GM03348 (cell line): ENCODE measurements at places on chromosomes 11 and 22.
A peak's percentile ranks its signal among the peaks of the same experiment; 100 is the strongest.

- no peak for DNase-seq
Observed at GRCh38 chr11:62705413-62705812, 1.8 kb downstream of the BSCL2 start.

DNA sequence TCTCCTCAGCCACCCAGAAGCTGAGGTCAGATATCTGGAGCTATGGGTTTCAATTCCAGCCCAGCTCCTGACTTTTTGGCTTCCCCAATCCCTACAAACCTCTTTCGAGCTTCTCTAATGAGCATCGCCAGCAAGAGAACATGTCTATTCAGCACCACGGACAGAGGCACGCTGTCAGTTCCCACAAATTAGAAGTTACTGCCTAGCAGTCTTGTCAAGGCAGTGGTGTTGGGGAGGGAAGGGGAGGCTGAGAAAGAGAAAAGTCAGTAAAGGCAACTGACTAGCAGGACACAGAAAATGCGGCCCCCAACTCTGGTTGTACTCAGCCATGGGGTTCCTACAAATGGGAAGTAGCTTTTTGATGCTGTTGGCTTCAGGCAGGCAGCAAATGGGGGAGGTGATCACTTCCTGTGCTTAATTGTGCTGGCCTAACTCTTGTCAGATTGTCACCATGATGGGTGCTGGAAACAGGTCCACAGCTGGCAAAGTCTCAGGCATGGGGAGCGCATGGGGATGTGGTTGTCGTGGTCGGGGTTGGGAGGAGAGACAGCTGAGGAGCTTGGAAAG, 205.9 kb downstream of the ST3GAL4 start:
- peak; percentile 75 for DNase-seq

DNA sequence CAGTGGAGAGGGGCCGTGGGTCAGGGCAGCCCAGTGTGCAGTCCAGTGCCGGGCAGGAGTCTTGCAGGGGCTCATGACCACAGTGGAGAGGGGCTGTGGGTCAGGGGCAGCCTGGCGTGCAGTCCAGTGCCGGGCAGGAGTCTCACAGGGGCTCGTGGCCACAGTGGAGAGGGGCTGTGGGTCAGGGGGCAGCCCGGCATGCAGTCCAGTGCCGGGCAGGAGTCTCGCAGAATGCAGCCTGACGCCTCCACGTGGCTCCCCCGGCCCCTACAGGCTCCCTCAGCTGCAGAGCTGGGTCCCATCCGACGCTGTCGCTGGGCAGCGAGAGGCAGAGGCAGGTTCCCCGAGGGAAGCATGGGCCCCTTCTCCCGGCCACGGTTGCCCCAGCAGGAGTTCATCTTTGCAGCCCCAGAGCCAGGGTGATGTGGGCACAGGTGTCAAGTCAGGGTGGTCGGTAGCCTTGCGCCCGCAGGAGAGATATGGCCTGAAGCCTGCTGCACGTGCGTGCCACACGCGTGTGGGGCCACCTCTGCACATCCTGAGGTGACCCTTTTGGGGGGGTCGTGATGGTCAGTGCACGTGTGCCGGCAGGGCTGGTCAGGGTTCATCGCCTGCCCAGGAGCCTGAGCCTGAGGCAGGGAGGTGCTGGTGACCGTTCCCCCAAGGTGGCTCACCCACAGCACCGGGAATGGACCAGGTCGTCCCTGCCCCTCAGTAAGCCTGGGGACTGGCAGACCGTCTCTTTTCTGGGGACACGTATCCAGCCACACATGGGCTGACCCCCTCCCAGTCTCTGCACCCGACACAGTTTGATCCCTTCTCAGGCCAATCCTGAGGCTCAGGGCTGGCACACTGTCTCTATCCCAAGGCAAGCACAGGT, 2.9 kb downstream of the IFITM5 start:
- no peak for DNase-seq

GRCh38 chr11:75301131-75301530, 50.3 kb downstream of the ARRB1 start:
- no peak for DNase-seq

DNA sequence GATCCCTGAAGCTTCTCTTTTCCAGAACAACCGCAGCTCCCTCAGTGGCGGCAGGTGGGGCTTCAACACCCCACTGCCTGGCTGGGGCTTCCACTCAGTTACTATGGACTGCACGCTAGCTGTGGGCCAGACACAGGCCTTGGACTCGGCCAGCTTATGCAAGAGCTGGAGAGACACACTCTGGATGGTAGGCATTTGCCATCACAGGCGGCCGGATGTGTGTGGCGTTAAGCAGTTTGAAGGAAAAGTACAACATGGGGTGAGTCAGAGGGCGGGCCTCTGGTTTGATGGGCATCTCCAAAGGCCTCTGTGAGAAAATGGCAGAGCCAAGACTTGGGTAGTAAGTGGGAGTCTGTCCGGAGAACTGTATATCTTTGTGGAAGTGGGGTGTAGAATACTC, 17.6 kb downstream of the KCNJ4 start:
- DNase-seq = no peak
